ENCODE measurements at places on chromosomes 7 and 10. TPM values are rescaled to one million over a fixed set of nuclear protein-coding genes. Genes with fewer than 3 reads are reported as not detected.

GRCh38 chr10:73864229-73864628 lies 10.1 kb downstream of the CAMK2G start:
- no peak for DNase-seq

GRCh38 chr10:17214971-17215781 lies 12.9 kb upstream of the VIM start:
- no peak for DNase-seq

- DNase-seq = no peak
Measured at GRCh38 chr10:130180416-130180815, 44.2 kb downstream of the GLRX3 start.

DNA sequence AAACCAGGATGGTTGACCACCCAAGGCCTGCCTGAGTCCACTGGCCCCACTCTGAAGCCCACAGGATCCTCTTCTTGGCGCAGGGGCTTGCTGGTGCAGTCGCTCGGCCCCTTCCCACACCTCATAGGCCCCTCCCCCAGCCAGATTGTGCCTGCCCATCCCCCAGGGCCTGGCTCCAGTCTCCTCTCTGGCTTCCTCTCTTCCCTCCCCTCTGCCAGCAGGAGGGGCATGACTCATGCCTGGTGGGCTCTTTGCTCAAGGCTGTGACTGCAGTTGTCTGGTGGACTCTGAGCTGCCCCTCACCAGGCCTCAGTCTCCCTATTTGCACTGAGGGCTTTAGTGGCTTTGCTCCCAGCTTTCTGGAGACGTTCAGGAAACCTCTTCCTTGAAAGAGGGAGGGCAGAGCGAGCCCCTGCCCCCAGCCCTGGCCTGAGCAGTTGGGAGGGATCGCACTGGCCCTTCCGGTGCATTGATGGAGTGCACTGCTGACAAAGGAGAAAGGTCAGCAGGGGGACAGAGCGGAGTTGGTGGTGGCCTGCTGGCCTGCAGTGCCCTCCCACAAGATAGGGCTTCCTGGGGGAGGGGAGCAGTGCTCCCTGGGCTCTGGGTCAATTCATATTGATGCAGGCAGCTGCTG lies 60.7 kb downstream of the ZMIZ1 start:
- DNase-seq = no peak

- no peak for DNase-seq
Measured at GRCh38 chr10:17523917-17524316, 69.5 kb upstream of the ST8SIA6 start.

GRCh38 chr10:82266438-82266837 lies 391.4 kb downstream of the NRG3 start:
- no peak for DNase-seq

DNA sequence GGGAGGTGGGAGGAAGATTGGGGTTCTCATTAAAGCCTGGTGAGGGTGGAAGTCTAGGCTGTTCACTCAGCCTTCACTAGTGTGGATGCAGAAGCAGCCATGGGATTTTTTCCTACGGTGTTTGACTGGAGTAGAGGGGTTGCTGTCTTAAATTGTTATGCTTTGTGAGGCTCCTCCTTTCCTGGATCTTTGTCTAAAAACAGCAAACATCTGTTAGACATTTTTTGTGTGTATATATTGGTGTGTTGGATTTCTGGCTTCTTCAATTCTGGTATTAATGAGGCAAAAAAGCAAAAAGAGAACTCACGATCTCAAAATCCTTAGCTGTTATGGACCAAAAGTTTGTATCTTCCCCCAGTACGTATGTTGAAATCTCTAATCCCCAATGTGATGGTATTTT lies 28.2 kb downstream of the MEOX2 start:
- no peak for DNase-seq

DNA sequence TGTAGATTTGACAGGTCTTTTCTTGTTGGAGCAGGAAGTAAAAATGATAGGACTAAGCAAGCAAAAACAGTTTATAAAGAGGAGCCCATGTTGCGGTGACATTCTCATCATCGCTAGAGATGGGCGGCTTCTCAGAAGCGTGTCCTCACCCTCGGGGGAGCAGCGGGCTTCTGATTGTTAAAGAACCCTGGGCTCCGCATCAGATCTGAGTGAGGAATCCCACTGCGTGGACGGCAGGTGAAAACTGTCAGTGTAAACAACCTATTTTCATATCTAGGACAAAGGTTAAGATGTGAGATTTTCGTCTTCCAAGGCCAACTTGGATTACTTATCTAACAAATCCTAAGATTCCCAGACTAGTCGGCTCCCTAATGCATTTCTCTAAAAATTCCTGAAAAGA lies 177.6 kb downstream of the ADARB2 start:
- DNase-seq = no peak

- no peak for DNase-seq
Measured at GRCh38 chr7:22150221-22150620, 204.5 kb upstream of the CDCA7L start.

DNA sequence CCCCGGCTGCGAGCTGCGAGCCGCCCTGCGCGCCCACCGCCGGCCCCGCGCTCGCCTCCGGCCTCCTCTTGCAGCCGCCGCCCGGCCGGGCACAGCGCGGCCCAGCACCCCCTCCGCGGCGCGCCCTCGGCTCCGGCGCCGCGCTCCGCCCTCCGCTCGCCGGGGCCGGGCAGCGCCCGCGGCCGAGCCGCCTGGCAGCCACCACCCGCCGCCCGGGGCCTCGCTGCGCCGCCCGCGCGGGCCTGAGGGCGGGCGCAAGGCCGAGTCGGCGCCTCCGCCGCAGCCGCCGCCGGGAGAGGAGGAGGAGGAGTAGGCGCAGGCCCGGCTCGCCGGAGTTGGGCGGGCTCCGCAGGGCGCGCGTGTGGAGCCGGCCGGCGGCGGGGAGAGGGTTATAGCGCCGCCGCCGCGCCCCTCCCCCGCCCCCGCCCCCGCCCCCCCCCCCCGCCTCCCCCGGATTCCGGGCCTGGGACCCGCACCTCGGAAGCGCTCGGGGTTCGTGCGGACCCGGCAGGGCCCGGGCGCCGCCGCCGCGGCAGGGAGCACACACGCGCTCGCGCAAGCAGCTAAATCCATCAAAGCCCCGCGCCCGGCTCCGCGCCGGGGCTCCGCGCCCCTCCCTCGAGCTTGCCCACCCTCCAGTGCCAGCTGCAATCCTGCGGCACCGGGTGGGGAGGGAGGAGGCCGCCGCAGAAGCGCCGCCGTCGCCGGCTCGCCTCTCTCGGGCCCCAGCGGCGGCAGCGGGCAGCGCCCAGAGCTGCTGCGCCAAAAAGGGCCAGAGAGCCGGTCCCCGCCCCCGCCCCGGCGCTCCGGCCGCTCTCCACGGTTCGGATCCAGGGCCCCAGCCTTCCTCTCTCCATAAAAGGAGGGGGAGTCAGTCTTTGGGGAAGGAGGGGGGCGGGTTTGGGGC lies at the start of gene PDGFA:
TSS of gene PDGFA (minus strand) at position 363 of the 907 bp plus-strand sequence. CDS start 845 bp downstream, outside the sequence.
- DNase-seq = peak; percentile 82

DNA sequence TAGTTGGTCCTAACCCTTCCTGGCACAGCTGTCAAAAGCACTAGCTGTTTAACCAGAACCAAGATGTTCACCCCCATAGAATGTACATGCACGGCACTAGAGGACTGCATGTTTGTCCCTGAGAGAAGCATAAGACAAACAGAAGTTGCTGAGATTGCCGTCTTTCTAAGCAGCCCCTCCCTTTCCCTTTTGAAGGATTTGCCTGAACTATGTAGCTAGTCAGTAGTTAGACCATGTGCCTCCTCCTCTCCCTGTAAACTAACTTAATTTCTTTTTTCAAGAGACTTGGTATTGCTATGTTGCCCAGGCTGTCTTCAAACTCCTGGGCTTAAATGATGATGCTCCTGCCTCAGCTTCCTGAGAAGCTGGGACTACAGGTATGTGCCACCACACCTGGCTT lies 40.7 kb downstream of the TBC1D12 start:
- no peak for DNase-seq

DNA sequence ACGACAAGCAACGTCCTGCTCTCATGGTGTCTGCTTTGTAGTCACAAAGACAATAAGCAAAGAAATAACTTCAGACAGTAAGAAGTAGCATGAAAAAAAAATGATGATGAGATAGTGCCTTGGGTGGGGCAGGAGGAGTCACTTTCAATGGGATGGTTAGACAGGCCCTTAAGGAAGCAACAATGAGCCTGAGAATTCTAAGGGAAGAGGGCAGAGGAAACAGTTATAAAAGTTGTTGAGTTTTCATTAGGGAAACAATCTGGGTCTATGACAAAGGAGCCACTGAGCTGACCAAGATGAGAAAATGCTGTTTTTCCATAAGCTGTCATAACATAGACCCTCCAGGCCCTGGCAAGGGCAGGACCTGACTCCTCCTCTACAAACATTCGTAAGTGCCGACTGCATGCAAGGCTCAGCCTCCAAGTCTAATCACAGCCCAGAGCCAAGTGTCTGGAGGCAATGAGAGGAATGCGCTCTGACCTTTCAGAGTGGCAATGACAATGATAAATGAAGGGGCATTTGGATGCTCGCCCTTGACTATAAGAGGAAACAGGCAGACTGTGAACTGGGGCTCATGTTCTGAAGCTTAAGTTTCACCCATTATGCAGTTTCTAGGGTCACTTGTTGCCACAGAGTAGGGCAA lies 43.7 kb downstream of the PPP1R3C start:
- peak; percentile 45 for DNase-seq

DNA sequence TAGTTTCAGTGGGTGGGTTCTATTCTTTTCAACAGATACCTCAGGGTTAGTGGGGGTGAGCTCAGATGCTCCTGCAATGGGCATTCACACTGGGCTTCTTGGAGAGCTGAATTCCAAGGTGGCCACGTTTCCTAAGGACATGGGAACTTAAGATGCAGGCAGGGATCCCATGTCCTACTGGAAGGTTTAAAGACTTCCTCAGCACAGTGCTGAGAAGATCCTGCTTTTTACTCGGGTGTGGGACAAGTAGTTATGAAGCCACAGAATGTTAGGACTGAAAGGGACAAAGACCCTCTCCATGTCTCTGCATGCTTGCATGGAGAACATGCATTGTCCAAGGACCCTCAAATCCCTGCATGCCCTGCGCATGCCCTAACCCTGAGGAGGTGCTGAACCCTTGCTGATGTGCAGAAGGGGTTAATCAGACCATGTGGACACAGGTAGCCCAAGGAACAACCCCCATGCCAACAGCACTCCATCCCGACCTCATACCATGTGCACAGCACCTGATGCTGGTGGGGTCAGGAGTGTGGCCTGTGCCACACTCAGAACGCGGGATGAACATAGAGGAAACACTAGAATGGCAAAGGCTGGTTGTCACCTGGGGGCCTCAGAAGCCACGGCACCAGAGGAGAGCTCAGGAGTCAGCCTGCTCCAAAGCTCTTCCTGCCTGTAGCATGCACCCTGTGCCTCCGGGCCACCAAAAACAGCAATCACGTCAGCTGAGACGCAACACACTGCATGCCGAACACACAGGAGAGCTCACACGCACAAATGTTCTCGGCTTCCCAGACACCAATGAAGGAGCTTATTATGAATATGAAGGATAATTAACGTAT lies 15.2 kb downstream of the IL2RA start:
- DNase-seq = no peak

GRCh38 chr10:28890121-28890950 lies 213.0 kb downstream of the BAMBI start:
- no peak for DNase-seq

The AP3M1 gene
- 27.9 TPM for total RNA-seq

The SLC18A2 gene
- total RNA-seq = 0.17 TPM

The NPFFR1 gene
- 0.02 TPM for total RNA-seq

The EGR2 gene
- 0.55 TPM for total RNA-seq

The IQUB gene
- 0.32 TPM for total RNA-seq

The GLRX3 gene
- total RNA-seq = 64.8 TPM

The SPDYE11 gene
- total RNA-seq = not detected

The CREB5 gene
- 4.5 TPM for total RNA-seq

The PVRIG gene
- total RNA-seq = not detected

The FAM149B1 gene
- 13.8 TPM for total RNA-seq

The OPN1SW gene
- not detected for total RNA-seq

The PRXL2A gene
- total RNA-seq = 119 TPM

The IDI2 gene
- total RNA-seq = not detected

All from left ventricle myocardium superior (tissue), 1 donor.